ENCODE measurements at places on chromosomes 4 and X. TPM values are rescaled to one million over a fixed set of nuclear protein-coding genes. Genes with fewer than 3 reads are reported as not detected.
A peak's percentile ranks its signal among the peaks of the same experiment; 100 is the strongest.

DNA sequence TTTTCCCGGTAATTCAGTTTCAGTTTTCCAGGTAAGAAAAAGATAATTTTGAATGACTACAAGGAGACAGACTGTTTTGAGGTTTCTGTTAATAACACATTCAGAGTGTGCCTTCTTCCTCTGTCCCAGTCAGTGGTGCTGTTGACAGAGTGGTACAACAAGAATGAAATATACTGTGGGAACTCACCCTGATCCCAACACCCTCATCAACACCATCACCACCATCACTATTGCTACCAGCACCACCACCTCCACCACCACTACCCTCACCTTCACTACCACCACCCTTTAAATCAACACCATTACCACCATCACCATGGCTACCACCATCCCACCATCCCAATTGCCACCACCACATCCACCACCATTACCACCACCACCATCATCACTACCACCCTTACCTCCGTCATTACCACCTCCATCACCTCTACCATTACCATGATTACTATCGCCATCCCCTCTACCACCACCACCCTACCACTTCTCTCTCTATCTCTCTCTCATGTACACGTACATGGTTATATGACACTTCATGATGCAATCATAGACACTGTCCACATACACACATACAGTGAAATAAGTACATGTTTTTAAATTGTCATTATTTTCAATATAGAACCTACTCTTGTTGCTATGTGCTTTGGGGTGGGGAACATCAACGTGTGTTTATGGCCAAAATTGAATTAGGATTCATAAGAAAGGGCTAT is 91.5 kb downstream of the MAMLD1 start:
- DNase-seq: no peak

- DNase-seq: no peak
Observed at GRCh38 chr4:38980903-38981676, 51.1 kb downstream of the TMEM156 start.

DNA sequence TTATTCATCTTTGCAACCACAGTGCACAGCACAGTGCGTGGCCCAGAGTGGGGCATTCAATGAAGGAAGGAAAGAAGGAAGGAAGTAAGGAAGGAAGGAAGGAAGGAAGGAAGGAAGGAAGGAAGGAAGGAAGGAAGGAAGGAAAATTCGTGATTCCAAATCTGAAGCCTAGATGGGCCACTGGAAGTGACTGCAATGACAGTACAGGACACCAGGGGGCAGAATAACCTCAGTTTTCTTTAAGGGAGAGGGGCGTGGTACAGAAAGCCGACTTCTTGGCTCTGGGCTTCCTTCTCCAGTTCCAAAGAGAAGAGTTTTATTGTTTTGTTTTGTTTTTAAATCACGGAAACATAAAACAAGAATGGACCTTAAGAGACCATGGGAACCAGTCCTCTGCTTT is 47.8 kb downstream of the APLN start:
- peak; percentile 30 for DNase-seq

GRCh38 chr4:152676052-152676854 is 3.5 kb downstream of the TMEM154 start:
- no peak for DNase-seq

DNA sequence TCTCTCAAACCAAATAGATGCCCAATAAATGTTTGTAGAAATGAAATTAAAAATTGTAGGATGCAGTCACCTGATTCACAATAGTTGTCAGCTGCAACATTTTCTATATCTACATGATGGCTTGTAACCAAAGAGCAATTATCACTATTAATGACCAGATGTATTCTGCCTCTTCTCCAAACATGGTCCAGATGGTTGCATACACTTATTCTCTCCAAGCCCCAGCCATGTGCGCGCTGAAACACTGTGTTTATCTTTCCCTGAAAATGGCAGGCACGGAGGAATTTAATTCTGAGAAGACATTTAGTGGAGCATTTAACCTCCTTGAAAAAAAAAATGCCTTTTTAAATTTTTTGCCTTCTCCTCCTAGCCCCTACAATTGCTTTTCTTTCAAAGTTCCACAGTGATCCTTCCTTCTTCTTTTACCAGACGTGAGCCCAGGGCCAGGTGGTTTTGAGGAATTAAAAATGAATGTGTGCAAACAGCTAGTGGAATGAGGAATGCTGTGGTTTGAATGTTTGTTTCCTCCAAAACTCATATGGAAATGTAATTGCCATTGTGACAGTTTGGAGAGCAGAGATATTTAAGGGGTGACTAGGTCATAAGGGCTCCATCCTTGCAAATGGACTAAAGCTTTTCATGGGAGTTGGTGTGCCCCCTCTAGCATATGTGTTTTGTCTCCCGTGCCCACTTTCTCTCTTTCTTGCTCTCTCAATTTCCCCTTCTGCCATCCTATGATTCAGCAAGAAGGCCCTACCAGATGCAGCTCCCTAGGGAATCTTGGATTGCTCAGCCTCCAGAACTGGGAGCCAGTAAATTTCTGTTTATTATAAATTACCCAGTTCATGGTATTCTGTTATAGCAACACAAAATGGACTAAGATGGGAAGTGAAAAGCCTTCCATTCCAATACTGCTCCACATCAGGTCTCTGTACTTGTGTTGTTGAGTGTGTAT is 136.0 kb downstream of the GABRB1 start:
- no peak for DNase-seq

DNA sequence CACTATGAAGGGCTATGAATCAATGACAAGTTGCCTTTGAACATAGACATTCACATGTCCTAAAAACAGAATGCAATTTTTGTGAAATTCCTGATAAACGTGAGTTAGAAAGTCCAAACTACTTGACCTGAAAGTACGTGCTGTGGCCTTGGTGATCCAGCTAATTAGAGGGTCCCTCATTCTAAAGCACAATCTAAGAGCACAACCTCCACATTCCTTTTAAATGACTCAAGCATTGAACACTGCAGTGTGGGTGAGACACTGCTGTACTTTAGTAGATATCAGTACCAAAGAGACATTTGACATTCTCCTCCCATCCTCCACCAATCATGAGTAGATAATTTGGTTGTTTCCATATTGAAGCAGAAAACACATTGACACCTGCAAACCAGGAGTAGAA is 73.5 kb downstream of the FAM47B start:
- no peak for DNase-seq

Gene FABP2
- not detected for total RNA-seq
